ENCODE measurements at places on chromosomes 1 and 21. TPM values are rescaled to one million over a fixed set of nuclear protein-coding genes. Genes with fewer than 3 reads are reported as not detected.

GRCh38 chr1:34844252-34844634 is 15.3 kb downstream of the SMIM12 start:
- no peak for DNase-seq

- DNase-seq = no peak
Measured at GRCh38 chr1:213256438-213257087, 205.5 kb downstream of the RPS6KC1 start.

Gene TRAF3IP3
- not detected for total RNA-seq

Gene SERPINC1
- total RNA-seq = not detected

- peak; percentile 98 for DNase-seq
Measured at GRCh38 chr1:234659538-234659937, 49.6 kb upstream of the IRF2BP2 start.

DNA sequence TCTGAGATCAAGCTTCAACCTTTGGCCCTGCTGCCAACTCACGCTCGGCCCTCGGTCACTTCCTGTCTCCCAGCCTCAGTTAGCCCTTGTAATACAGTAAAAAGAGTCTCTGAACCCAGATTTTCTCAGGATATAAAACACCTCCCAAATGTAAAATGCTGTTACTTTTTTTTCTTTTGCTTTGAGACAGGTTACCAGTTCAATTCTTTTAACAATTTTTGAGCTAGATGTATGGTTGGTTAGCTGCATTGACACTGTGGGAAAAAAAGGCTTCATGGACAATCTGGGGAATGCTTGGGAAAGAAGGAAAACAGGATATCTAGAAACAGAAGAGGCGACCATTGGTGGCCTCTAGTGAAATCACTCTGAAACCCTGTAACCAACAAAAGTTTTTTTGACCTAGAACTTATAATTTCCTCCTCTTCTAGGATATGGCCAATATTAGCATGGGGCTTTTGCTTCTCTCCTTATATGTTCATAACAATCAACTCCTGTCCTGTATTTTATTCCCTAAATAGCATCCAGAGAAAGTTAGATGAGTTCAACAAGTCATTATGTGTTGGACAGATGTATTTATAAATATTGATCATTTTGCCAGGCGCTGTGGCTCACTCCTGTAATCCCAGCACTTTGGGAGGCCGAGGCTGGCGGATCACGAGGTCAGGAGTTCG is 1.3 kb downstream of the CMPK1 start:
- DNase-seq = no peak

DNA sequence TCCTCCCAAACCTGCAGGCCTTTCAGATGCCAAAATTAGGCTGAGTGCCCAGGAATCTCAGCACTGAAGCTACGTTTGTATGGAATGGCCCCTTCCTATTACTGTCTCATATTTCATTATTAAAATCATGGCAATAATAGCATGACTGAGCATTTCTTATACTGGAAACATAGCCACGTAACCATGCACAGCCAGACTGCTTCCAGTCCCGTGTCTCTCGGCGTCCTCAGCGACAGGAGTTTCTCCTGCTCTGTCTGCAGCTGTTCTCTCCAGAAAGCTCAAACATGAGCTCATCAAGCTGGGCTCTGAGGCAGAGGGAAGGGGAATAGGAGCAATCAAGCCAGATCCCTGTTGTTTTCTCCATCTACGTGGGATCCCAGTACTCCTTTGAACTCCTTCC is 104.0 kb downstream of the CDC7 start:
- DNase-seq = no peak

Gene CENPL
- 56.5 TPM for total RNA-seq

DNA sequence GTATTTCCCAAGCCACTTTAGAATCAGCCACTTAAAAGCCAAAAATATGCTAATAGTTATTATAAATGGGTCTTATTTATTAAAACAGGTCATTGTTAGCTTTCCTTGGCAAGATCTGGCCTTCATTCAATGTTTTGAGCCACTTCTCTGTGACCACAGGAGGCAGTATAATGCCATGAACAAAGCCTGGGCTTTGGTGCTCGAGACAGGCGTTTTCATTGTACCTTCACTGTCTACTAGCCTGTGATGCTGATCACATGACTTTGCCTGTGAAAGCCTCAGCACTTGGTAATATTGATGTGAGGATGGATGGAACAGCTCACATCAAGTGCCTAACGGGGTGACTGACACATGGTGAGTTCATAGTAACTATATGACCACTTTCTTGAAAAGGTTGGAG is 217.0 kb downstream of the RWDD3 start:
- no peak for DNase-seq

All from A172 (cell line).